ENCODE measurements at places on chromosomes 12 and 14.

DNA sequence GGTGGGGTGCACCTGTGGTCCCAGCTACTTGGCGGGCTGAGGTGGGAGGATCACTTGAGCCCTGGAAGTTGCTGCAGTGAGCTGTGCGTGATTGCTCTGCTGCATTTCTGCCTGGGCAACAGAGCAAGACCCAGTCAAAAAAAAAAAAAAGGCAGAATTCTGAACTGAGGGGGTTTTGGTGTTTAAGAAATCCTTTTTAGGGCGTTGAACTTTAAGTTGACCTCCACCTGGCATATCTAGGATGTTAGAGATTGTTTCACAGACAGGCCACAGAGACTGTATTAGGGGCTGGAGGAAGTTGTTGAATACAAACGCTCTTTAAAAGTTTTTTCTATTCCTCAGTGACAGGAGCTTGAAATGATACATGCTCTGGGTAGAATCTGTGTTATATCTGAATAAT is 60.5 kb downstream of the FBXW8 start:
- no peak for DNase-seq

DNA sequence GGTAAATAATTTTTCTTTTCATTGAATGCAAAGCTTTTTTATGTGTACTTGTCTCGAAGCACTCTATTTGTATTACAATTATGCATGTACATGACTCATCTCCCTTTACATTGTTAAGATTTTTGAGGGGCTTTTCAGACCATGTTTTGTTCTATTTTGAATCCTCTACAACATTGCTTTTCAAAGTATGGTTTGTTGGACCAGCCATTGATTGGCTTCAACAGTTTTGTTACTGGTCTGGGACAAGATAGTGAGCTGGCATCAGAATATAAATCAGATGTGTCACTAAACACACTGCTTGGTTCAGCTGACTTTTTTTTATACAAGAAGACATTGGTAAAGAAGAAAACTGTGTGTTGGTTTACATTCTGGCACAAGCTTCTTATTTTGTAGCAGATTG is 122.3 kb downstream of the MON2 start:
- DNase-seq, result no peak

- no peak for DNase-seq
These were observed 25.8 kb upstream of the CLEC4E start for GRCh38 chr12:8566525-8566924.

DNA sequence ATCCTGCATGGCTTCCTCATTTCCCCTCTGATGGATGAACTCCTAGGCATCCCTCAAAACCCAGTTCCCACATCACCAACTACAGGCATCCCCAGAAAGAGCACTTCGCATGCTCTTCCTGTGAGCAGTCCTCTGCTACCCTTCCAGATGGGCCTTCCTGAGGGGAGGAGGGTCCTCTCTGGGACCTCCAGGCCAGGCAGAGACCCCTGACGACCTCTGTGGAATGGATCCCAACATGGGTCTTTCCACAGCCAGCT is 1.9 kb downstream of the AKT1 start:
- no peak for DNase-seq

DNA sequence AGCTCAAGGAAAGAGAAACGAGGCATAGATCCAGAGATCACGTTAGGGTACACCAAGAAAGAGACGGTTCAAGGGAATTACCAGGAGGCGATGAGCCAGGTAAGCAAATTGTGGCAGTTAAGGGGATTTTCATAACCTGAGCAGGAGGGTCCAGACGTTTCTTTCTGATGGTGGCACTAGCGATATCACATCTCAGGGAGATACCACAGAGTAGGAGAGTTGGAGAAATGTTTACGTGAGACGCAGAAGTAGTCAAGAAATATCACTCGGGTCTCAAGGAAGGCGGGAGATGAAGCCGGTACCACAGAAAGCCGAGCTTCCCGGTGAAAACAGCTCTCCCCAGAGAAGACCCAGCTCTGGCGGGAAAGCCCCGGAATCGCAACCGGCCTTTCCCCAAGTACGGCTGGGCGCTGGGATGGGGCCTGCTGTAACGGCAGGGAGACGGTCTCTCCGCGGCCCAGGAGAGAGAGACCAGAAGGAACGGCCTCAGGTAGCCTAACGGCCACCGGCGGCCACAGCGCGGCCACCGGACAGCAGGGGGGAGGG is 485 bp downstream of the SENP1 start:
- no peak for DNase-seq

GRCh38 chr12:41264281-41264680 is 76.2 kb downstream of the PDZRN4 start:
- DNase-seq, result no peak

GRCh38 chr14:59687663-59688062 is 111.1 kb upstream of the CCDC175 start:
- DNase-seq, result no peak

- no peak for DNase-seq
These were observed 193.0 kb downstream of the MON2 start for GRCh38 chr12:62659453-62660295.

Data from HFF-Myc (cell line).